KG1 (cell line): ENCODE measurements at places on chromosomes 12 and 14.

DNA sequence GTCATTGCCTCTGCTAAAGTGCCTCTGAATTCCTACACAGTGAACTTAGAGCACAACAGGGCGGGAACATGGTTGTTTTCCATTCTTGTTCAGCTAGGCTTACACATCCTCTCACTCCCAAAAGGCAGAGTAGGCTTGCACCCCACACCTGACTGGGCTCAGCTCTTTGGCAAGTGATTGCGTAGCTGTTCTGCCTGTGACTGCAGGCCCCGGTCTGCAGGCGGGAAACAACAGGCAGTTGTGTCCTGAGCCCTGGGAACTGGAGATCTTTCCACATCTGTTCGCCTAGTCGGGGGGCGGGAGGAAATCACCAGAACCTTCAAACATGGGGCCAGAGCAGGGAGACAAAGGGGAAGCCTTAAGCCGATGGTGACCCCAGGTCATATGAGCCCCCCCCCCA, 274.7 kb downstream of the ZFP36L1 start:
- DNase-seq, result no peak

DNA sequence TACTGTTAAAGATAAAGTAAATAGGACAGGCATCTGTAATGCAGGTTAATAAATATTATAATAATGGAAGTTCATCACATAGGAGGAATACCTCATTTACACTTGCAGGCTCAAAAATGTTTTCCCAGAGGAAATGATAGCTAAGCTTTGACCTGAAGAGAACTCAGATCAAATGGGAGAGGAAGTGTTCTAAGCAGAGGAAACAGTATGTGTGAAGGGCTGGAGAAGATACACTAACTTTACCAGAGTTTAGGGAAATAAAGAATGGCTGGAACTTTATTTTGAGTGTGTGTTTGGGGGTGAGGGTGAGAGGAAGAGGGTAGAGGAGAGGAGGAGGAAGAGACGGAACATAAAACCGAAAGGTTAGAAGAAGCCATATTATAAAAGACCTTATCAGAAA, 34.0 kb upstream of the AP4S1 start:
- no peak for DNase-seq

DNA sequence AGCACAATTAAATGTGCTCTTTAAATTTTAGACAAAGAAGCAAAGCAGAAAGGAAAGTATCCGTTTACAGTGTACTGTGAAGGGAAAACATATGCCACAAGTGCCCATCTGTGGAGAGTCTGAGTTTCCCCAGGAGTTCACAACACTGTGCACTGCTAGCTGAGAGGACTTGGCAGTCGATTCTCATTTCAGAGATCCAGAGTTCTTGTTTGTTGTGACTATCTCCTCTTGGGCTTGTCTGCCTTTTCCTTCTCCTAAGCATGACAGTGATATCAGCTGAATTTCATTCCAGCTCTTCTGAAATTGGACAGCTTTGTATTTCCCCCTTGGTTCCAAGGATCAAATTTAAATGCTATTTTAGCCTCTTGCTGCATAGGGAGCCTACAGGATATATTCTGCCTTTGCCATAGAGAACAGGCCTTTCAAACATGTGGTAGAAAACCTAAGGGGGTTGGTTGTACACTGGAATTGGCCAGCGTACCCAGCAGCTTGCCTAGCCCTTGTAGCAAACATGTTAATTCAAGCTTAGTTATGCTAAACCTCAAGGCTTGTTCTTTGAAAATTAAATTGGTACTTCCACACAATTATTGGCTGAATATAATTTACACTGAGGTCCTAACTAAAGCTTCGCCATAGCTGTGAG, 259.2 kb upstream of the NOVA1 start:
- DNase-seq, result no peak

DNA sequence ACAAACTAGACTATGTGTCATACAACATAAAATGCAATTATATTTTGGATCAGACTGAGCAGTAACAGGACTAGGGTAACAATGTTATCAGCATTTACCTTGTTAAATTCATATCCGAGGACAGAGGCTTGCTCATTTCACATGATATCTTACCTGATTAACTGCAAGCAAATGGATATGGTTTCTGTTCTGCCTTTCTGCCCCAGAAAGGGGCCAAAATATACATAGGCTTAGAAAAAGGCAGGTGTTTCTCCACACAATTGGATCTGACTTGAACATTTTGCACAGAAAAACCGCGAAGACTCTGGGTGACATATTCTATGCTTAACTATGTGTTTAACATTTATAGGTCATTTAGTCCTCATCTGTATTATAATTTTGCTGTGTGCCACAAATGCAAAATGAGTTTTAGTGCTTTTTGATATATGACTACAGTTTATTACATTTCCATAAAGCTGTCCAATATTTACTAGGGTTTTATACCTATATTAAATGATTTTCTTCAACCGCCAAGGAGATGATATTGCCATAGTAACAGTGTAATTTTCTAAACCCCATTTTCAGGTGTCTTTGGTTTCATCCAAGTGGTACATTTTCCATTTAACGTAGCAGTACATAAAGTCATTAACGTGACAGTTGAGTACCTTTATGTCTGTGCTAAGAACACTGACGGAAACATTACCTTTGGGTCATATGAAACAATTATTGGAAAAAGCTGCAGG, 249.3 kb upstream of the KRR1 start:
- DNase-seq, result no peak

- no peak for DNase-seq
Observed at GRCh38 chr12:23564451-23565152, 384.9 kb downstream of the SOX5 start.

DNA sequence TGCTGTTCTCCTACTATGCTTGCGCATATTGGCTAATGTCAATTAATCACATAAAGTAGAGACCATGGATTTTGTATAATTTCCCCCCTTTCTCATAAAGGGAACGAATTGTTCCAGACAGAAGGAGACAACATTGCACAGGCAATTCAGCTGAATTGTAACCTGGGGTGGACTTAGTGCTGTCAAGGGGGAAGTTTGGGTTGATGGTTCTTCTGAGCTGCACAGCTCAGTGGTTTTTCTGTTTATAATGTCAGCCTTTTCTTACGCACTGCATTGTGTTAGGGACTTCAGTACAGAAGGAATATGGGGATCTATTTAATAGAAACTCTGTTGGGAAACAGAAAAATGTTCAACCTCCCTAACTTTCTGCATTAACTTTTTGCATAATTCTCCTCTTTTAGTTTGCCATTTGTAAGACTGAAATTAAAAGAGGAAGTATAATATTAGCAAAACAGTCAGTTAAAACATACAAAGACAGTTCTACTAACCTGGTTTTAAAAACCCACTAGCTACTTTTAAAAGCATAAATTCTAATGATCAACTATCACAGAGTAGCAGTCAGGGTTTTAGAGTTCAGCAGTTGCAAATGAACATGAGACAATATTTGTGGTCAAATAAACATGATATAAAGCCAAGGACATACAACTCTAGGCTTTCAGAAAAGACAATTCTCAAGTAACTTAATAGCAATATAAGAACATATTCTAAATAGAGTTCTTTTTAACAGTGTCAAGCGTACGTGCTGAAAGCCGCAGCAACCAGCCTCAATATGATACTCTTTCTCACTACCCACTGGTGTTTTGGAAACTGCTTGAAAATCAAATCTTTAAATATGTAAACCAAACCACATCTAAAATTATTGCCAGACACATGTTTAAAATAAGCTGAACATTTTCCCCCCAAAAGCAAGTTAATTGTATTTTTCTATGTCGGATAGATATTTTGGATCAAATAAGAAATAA, 393.0 kb downstream of the FSCB start:
- DNase-seq, result no peak

- no peak for DNase-seq
Observed at GRCh38 chr12:22032732-22033131, 13.3 kb upstream of the CMAS start.

DNA sequence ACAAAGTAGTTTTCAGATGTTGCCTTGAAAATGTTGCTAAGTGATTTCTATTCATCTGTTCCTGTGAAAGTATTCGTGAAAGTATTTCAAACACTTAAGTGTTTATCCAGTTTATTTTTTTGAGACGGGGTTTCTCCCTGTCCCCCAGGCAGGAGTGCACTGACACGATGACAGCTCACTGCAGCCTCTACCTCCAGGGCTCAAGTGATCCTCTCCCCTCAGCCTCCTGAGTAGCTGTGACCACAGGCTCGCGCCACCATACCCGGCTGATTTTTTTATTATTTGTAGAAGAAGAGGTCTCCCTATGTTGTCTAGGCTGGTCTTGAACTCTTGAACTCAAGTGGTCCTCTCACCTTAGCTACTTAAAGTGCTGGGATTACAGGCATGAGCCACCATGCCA, 1.7 kb downstream of the ZDHHC17 start:
- no peak for DNase-seq
